Naive thymus-derived CD8-positive, alpha-beta T cell (primary cell): ENCODE measurements at places on chromosomes 6 and 20.

GRCh38 chr20:46056027-46056833 is 27.2 kb downstream of the SLC12A5 start:
- no peak for DNase-seq

DNA sequence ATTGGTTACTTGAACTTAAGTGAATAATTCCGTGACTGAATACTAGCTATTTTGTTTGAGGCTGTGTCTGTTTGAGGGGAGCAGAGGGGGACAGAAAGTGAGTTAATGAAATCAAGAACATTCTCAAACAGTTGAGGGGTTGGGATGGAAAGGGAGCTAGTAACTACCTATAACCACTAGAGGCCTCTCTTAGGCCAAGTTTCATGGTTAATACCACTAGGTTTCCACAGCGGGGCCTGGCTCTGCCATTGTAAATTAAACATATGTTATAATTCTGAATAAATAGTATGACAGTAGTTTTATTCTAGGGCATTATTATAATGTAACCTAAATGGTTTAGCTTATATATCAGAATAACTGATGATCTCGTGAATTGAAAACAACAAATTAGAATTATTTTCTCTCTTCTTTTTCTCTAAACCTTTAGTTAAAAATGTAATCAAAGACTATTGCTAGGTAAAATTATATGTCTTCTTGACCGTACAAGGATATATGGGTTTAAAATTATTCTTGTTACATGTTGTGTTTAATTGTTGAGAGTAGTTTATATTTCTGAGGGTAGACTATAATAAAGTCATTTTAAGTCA is 108.1 kb downstream of the BCKDHB start:
- DNase-seq, result no peak

DNA sequence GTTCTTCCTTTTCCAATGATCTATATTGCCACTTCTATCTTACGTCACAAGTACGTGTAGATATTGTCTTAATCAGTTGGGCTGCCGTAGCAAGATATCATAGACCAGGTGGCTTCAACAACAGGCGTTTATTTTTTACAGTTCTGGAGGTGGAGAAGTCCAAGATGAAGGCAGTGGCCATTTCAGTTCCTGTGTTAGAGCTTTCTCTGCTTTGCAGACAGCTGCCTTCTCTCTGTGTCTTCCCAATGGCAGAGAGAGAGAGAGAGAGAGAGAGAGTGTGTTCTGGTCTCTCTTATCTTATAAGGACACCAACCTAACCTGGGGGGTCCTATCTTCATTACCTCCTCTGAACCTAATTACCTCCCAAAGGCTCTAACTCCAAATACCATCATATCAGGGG is 8.3 kb downstream of the HSF2 start:
- no peak for DNase-seq

GRCh38 chr20:35398660-35399144 is 13.1 kb downstream of the UQCC1 start:
- DNase-seq, result no peak

DNA sequence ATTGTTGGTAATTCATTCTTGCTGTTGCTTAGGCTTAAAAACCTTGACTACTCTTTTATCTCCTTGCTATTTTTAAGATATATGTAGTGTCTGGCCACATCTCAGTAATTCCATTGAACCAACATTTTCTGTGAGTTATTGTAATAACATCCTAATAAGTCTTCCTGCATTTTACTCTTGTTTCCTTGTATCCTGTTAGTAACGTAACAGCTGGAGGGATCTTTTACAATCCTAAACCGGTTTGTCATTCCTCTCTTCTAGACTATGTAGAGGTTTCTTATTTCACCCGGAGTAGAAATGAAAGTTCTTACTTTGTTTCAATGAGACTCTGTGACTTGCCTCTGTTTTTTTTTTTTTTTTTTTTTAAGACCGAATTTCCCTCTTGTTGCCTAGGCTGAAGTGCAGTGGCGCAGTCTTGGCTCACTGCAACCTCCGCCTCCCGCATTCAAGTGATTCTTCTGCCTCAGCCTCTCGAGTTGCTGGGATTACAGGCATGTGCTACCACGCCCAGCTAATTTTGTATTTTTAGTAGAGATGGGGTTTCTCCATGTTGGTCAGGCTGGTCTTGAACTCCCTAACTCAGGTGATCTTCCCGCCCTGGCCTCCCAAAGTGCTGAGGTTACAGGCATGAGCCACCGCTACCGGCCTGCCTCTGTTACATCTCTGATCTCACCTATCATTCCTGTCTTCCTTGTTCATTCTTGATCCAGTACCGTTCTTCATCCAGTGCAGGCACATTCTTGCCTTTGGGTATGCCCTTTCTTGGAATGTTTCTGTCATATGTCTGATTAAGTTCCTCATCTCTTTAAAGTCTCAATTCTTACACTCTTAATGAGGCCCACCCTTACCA is 44.7 kb downstream of the NCOA3 start:
- no peak for DNase-seq

DNA sequence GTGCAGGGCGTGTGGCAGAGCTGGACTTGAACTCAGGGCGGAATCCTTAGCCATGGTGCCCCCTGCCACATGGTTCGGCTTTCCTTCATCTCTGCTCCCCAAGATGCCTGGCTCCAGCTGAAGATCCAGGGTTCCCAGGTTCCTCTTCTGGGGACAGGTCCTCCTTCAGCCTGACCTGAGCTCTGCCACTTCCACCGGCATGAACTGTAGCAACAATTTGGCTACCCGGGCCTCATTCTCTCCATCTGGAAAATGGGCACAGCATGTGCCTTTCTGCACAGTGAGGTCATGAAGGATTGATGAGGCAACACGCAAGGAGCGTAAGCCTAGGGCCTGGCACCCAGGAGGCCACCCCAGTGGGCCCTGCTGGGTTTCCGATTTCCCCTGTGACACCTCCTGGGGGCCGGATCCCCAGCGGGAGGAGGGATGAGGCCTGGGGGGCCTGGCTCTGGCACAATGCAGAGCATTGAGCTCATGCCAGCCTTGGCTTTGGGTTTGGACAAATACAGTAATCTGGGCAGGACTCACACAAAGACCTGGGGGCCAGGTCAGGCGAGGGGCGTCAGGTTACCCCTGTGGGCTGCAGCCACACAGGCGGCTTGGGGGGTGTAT is 74.0 kb downstream of the CEBPB start:
- DNase-seq, result no peak

DNA sequence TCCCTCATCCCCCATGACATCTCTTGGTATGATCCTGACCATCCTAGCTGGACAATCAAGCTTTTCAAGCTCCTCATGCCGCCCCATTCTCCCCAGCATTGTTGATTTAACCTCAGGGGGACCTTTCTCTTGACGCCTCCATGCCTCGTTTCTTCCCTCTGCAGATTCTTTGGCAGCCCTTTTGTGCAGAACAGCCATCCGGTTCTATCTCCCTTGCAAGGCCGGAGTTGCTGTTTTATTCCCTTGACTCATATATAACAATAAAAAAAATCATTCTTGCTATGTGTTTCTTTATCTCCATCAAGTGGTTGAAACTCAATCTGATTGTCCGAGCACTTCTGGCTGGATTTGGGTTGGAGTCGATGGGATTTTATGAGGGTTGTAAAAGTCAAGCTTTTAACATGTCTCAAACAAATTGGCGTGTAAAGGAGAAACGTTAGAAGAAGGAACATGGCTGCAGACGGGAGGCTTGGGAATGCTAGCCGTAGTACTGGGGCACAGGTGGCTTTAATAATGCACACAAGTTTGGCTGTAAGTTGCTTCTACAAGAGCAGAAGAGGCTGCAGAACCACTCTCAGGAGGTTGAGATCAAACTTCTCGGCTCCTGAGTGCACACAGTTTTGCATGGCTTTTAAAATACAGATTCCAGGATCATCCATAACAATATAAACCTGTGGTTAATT is 3.9 kb upstream of the SULF2 start:
- no peak for DNase-seq

- no peak for DNase-seq
Measured at GRCh38 chr20:19397666-19398065, 185.2 kb downstream of the SLC24A3 start.

GRCh38 chr20:25858495-25859425 is 162.1 kb upstream of the ZNF337 start:
- no peak for DNase-seq

GRCh38 chr6:119736296-119737021 is 386.9 kb upstream of the MAN1A1 start:
- DNase-seq, result no peak

- DNase-seq, result no peak
Measured at GRCh38 chr6:52724042-52724405, 39.3 kb downstream of the GSTA2 start.

DNA sequence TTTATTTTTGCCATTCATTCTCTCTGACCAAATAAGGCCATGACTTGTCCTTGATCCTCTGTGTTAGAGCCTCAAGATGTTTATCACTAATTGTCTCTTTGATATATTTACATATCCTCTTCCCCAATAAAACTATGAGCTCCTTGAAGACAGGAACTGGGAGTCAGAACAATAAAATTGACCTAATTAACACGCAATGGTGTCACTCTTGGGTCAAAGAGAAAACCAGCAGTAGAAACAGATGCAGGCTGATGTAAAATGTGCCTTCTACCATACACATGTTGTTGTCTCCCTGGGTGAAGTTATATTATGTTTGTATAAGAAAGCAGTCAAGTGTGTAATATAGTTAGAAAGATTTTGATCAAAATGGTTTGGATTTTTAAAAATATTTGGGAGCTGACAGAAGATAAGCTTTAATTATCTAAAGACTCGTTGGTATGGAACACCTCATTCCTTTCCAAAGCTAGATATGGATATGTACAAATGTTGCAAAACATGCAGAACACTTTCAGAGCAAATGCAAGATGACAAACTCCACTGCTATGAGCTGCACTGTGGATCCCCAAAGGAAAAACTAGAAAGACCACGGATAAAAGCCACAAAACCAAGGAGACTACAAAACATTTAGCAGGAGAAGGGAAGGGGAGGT is 109.7 kb upstream of the STMND1 start:
- DNase-seq, result no peak

DNA sequence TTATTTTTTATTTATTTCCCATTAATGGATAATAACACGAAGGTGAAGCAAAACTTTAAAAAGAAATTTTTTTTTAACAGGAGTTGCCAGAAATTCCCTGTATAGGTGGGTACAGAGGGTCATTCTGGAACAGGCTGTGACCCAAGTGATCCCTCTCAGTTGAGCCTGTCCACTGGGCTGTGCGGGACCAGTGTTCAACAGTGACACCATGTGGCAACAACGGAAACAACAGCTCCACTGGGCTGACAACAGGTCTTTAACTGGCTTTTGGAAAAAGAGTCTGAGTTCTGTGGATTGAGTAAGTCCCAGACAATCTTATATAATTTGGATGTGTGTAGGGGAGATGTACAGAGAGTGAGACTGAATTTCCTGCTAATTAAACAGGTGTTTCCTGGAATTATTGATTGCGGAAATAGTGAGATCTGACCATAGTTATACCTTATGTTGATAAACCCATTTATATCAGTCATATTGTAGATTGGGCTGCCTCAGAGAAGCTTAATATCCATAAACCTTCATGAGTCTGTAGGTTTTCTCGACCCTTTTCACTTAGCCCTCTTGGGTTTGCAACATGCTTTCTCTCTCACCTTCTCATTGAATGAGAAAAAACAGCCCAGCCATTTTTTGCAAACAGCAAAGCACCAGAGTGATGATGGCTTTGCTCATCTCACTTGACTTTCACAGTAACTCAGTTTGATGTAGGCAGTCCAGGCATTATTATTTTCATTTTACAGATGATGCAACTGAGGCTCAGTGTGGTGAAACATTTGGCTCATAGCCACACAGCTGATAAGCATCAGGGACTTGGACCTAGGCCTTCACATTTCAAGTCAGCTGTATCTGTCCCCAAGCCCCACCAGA is 17.5 kb downstream of the KIAA1755 start:
- DNase-seq, result no peak

- DNase-seq, result no peak
Measured at GRCh38 chr6:154732538-154733182, 556 bp upstream of the SCAF8 start.

DNA sequence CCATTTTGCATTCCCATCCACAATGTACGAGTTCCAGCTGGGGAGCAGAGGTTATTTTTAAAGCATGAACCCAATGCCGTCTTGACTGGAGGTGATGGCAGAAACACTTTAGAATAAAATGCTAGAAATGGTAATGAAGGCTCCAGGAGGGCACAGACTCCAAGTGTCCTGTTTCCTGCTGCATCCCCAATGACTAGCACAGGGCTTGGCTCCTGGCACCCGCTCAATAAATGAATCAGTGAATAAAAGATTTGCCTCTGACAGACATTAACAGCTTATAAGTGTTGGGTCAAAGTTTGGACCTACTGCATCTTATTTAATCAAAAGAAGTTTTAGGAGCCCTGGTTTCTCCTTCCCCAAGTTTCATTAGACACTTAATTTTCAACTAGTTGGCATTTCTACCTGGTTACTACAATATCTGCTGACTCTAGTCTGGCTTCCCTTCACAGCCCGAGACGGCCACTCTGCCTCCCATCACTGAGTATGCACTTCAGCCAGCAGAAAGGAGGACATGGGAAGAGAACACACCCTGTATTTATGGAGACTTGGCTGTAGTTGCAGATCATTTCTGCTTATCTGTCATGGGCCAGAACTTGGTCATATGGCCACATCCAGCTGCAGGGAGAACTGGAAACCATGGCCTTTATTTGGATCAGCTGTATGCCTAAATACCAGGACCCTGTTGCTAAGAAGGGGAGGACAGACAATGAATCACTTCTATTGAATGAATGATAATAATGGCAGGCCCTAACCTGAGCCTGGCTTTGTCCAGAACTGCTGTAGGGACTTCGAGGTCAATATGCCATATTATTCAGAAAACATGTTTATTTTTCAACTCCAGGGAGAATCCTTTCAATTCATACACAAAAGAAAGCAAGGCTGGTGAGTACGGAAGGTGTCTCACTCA is 63.1 kb downstream of the TTI1 start:
- DNase-seq, result no peak

DNA sequence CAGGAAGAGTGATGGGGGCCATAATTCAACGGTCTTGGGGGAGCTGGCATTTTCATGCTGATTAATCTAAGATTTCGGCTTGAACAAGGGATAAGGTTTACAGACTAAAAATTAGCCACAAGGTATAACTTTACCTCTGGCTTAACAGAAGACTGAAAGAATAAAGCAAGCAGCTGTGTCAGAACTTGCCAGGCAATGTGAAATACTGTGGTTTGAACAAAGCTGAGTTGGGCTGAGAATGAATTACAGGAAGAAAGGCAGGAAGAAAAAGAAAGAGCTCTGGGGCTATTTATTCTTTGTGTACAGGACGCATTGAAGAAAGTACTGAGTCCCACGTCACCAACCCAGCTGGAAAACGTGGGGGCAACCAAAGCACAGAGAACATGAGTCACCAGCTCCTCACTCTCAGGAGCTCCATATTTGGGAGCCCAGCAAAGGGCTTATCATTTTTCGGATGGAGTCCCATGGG is 121.5 kb upstream of the NEDD9 start:
- no peak for DNase-seq

GRCh38 chr20:57662456-57663240 is 42.4 kb upstream of the ZBP1 start:
- DNase-seq, result no peak

DNA sequence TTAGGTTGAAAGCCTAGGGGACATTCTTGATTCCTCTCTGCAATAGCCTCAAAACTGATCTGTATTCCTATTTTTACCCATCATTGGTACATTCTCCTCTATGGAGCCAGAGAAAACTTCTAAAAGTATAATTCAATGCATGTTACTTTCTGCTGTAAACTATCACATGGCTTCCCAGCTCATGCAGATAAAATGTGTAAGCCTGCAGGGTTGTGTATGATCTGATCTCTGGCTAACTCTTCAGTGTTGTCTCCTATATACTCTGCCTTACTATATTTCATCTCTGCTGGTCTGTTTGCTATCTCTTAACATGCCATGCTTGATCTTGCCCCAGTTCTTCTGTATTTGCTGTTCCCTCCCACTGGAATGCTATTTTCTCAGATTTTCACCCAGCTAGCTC is 323.3 kb upstream of the RSPO3 start:
- no peak for DNase-seq
